ENCODE measurements at places on chromosomes 5 and 9. TPM values are rescaled to one million over a fixed set of nuclear protein-coding genes. Genes with fewer than 3 reads are reported as not detected.

Gene PPP3R2
- not detected for total RNA-seq

Gene UBLCP1
- total RNA-seq = 5.9 TPM

Gene AGXT2
- total RNA-seq = 50.8 TPM

Gene PITX1
- 0.40 TPM for total RNA-seq

GRCh38 chr9:127567730-127568617 is 44.1 kb upstream of the STXBP1 start:
- no peak for DNase-seq
